ENCODE measurements at places on chromosomes 1 and 21.

GRCh38 chr1:154765970-154766369 lies 104.1 kb downstream of the KCNN3 start:
- no peak for DNase-seq

DNA sequence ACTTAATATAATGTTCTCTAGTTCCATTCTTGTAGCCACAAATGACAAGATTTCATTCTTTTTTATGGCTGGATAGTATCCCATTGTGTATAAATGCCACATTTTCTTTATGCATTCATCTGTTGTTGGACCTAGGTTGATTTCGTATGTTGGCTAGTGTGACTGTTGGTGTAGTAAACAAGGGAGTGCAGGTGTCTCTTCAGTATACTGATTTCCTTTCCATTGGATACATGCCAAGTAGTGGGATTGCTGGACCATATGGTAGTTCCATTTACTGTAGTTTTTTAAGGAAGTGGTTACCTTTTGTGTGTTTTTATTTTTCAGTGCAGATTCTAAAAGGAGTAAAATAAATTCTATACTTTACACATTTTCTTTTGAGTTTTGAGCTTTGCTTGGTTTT lies 5.7 kb downstream of the PARK7 start:
- no peak for DNase-seq

GRCh38 chr1:5371270-5371669 lies 621.0 kb downstream of the NPHP4 start:
- no peak for DNase-seq

DNA sequence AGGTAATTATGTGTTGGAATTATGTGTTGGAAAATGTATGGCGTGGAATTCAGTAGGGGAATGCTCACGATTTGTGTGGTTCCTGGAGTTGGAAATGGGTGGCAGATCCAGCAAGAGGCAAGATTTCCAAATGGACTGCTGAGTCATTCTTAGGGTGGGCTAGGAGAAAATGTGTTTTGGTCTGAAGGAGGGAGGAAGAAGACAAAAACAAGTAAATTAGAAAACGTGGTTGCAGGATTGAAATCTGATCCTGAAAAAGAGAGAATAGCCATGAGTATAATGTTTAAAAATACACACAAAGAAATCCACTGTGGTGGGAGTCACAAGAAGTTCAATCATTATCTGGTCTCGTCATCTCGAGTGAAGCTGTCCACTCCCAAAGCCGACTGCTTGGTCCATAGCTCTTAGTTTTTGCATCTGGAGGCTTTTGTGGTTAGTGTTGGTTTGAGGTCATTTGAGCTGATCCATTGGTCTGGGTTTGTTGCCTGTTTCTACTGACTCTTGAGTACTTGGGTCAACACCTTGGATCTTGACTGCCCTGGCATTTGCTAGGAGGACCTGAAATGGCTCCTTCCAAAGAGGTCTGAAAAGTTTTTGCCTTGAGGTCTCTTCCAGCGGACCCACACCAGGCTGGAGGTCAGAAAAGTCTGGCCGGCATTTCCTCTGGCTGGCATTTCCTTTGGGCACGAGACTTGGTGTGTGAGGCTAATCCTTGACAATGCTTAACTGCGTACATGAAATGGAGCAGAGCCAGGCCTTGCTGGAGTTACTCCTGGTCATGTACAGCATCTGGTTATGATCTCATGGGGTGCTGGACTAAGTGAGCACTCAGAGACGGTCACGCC lies 9.2 kb downstream of the MX2 start:
- DNase-seq = no peak

DNA sequence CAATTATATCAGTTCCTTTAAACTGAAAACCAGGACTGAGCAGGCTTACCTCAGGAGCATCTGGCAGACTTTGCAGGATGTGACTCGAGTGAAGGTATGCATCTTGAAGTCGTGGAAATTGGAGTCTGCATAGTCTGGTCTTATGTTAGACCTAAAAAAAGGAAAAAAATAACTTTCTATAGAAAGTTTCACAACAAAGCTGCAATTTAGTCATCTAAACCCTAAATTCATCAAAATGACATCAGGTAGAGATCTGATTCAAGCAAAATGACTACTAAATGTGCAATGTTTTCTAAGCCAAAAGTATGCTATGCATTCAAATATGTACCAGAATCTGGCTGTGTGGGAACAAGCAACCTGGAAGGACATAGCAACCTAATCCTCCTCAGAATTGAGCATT lies 260.1 kb downstream of the VAV3 start:
- no peak for DNase-seq

DNA sequence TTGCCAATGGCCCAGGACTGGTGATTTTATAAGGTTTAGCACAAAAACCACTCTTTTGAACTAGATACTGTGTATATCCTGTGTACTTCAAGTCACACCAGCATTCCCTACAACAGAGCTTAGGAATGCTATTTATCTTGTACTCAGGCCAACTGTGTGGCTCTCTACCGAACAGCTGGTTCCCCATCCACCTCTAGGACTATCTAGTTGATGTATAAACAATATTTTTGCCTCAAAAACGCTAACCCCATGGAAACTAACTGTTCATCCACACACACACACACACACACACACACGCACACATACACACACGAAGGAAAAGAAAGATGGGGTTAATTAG lies 28.7 kb upstream of the SLC45A3 start:
- no peak for DNase-seq

- no peak for DNase-seq
Measured at GRCh38 chr21:40466893-40467483, 380.0 kb downstream of the DSCAM start.

- DNase-seq = no peak
Measured at GRCh38 chr1:169044296-169044695, 62.2 kb upstream of the ATP1B1 start.

DNA sequence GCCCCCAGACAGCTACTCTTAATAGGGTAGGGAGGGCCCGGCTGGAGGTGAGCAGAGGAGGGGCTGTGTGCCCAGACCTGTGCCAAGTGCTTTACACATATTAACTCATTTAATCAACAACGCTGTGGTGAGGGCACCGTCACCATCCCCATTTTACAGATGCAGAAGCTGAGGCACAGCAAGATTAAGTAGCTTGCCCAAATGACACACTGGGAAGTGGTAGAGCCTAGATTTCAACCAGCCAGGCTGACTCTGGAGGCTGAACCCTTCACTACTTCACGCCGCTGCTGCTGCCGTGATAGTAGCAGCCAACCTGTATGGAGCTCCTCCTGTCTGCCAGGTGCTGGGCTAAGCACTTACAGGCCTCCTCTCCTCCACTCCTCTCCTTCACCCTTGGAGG lies 127.2 kb downstream of the PTPRU start:
- no peak for DNase-seq

DNA sequence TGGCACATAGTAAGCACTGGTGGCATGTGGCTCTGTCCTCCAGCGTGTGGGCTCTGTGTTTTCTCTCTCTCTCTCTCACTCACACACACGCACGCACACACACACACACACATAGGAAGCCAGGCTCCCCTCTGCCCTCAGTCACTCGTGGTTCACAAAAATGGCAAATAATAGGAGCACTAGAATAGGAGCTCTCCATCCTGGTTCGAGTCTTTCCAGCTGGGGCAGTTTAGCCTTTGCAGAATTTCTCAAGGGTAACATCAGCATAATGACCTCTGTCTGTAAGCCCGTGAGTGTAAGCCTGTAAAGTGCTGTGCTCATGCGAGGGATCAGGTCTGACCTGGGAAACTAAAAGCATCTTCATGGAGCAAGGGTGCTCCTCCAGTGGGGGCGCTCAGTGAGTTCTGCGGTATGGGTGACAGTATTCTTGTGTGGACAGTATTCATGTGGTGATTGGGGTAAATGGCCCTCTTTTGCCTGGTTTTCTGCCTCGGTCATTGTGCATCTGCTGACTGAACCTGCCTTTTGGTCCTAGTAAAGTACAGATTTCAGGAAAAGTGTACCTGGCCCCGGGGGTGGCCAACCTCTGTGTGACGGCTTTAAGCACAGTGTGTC lies 842 bp upstream of the ZC3H12A start:
- no peak for DNase-seq

GRCh38 chr1:110601332-110601731 lies 4.8 kb downstream of the KCNA2 start:
- no peak for DNase-seq

- no peak for DNase-seq
Measured at GRCh38 chr1:13725714-13726175, 25.8 kb downstream of the PRDM2 start.

DNA sequence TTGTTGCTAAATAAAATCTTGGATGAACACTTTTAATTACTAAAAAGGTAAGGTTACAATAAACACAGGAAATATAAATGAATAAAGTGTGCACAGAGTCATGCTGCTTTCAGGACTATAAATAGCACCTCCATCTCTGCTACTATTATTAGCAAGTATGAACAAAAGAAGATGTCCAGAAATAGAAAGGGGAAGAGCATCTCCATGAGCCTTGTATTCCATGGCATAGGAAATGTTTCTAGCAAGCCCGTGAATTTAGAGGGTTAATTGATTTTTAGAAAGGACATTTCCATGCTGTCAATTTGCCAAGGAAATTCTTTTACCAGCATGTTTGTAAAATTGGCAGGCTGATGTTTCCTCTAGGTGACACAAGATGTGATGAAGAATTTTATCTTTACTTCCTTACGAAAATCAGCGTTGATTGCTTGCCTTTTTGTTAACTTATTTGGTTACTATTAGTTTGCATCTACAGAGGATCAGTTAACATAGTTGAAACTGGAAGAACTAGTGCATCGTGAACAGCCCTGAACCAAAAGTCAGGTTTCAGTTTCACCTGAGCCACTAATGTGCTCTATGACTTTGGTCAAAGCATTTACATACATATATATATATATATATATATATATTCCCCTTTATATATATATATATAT lies 45.3 kb downstream of the NR5A2 start:
- no peak for DNase-seq

- DNase-seq = no peak
Measured at GRCh38 chr1:9621032-9621431, 30.5 kb upstream of the PIK3CD start.

GRCh38 chr1:162065016-162065415 lies 4.5 kb upstream of the NOS1AP start:
- no peak for DNase-seq

GRCh38 chr1:160868141-160868540 lies 5.5 kb upstream of the CD244 start:
- DNase-seq = no peak

- DNase-seq = no peak
Measured at GRCh38 chr1:185239861-185240260, 77.2 kb downstream of the IVNS1ABP start.

GRCh38 chr1:103362348-103363007 lies 163.0 kb upstream of the RNPC3 start:
- DNase-seq = no peak

GRCh38 chr1:162230096-162230495 lies 146.6 kb downstream of the SPATA46 start:
- DNase-seq = no peak

- DNase-seq = no peak
Measured at GRCh38 chr1:47545912-47546483, 108.2 kb downstream of the FOXD2 start.

GRCh38 chr21:21233051-21233450 lies 234.8 kb downstream of the NCAM2 start:
- DNase-seq = no peak

GRCh38 chr1:209132736-209133467 lies 450.6 kb upstream of the CAMK1G start:
- no peak for DNase-seq

DNA sequence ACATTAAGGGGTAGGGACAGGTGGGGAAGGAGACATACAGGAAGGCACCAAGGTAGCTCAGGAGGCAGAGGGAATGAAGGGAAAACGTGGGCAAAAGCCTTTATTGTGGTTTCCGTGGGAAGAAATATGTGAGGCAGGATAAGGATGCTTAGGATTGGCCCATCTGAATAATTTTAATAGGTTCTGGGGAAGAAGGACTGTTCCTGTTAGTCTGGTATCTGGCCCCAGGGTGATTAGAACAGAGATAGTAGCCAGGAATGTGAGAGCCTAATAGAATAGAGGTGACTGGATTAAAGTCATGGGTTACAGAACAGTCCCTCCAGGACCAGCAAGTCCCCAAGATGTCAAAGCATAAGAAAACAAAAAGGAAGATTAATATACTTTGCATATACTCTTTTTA lies 545.2 kb upstream of the CAMK1G start:
- no peak for DNase-seq

GRCh38 chr1:171220081-171220420 lies 28.2 kb upstream of the FMO1 start:
- DNase-seq = no peak

GRCh38 chr1:56060906-56061305 lies 518.5 kb downstream of the PLPP3 start:
- DNase-seq = no peak

DNA sequence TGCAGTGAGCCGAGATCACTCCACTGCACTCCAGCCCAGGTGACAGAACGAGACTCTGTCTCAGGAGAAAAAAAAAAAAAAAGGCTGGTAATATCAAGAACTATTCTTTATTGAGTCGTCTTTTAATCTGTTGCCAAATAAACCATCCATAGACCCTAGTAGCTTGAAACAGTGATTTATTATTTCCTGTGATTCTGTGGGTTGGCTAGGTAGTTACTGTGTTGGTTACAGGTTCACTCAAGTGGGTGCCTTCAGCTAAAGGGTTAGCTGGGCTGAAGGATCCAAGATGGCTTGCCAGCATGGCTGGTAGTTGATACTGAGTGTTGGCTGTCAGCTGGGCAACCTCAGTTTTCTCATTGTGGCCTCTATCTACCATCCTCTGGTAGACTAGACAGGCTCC lies 9.2 kb downstream of the TLCD4 start:
- DNase-seq = no peak

DNA sequence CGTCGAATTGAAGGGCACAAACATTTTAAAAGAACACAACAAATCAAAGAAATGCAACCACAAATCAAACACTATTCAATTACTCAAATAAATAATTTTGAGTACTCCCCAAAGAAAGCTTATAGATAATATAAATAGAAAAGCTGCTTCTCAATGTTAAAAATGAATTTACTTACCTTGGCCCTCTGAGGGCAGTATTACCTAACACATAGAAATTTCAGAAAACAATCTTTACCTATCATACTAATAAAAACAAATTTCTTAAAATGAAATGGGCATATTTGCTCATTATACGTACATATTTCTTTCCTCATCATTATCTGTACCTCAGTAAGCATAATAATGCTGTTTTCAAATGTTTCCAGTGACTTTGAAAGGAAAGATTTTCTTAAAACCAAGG lies 141.8 kb downstream of the AKT3 start:
- DNase-seq = no peak

- DNase-seq = no peak
Measured at GRCh38 chr1:215076322-215076721, 6.2 kb upstream of the KCNK2 start.
